ENCODE measurements at places on chromosomes 2 and 18.
A peak's percentile ranks its signal among the peaks of the same experiment; 100 is the strongest.

GRCh38 chr2:63853527-63854310 is 12.0 kb downstream of the UGP2 start:
- peak; percentile 75 for DNase-seq

- no peak for DNase-seq
These were observed 302.8 kb downstream of the PTGR3 start for GRCh38 chr18:74906184-74906583.

GRCh38 chr18:35693829-35694228 is 112.3 kb downstream of the GALNT1 start:
- no peak for DNase-seq

DNA sequence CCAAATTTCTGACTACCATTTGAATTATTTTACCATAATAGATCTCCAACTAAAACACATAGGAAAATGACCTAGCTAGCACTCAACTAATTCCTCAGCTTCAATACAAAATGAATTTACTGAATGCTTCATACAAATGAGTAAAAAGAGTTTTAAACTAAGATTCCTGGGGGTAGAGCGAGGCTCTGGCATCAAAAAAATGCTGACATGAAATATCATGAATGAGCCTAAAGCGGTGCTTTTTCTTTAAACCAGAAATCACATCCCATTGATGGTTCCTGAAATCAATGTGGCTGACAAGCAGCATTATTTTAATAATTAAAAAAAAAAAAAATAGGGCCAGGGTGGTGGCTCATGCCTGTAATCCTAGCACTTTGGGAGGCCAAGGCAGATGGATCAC is 32.1 kb downstream of the WDR33 start:
- DNase-seq: no peak

DNA sequence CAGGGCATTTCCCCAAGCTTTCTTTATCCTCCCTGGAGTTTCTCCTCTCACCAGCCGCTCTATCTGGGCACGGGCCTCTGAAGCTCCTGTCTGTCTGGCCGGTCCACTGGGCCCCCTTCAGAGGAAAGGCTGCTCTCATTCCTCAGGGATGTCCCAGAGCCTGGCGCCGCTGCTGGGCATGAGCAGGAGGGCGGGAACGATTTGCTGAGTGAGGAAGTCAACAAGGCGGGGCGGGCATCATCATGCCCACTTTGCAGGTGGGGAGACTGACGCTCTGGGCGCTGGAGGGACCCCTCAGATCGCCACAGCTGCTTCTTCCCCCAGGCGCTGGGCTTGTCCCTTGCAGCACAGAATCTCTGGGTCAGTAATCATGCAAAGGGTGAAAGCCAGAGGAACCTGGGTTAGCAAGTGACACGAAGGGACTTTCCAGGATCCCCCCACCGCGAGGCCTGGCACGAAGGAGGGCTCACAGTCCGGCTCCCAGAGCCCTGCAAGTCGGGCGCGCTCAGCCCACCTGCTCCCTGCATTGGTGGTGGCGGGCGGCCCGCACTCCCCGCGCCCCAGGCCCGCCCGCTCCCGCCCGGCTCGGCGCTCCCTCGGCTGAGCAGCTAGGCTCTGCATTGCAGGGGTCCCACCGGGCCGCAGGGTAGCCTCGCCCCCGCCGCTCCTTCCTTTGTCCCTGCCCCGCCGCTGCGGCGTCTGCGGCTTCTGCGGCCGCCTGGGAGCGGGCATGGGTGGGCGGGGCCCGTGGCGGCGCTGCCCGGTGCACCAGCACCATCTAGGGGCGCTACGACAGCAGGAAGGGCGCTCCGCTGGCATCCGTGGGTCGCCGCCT is 157.8 kb downstream of the CYRIA start:
- peak; percentile 27 for DNase-seq

GRCh38 chr2:187617120-187617519 is 62.9 kb upstream of the TFPI start:
- peak; percentile 7 for DNase-seq

GRCh38 chr2:68193144-68193543 is 35.5 kb downstream of the PNO1 start:
- no peak for DNase-seq

Data from cardiac muscle cell (in vitro differentiated cells and primary cell).